Lung (tissue), 17 donors: ENCODE measurements at places on chromosomes 7 and 10. TPM values are rescaled to one million over a fixed set of nuclear protein-coding genes. Genes with fewer than 3 reads are reported as not detected.

STEAP2 gene
- 14.6 TPM for total RNA-seq

PFKFB3 gene
- 40.0 TPM for total RNA-seq

SMIM30 gene
- 35.8 TPM for total RNA-seq

PITRM1 gene
- 74.7 TPM for total RNA-seq

COL17A1 gene
- total RNA-seq = 0.92 TPM

- no peaks in the 10 kb centered on the region for H3K27me3 ChIP-seq
- H3K36me3 ChIP-seq = no peaks in the 10 kb centered on the region
- no peak overlapping the region for H3K27ac ChIP-seq
- no peak overlapping the region for H3K4me3 ChIP-seq
- no peak for DNase-seq
These were observed 145.6 kb downstream of the GLCCI1 start for GRCh38 chr7:8114175-8114574.

DNA sequence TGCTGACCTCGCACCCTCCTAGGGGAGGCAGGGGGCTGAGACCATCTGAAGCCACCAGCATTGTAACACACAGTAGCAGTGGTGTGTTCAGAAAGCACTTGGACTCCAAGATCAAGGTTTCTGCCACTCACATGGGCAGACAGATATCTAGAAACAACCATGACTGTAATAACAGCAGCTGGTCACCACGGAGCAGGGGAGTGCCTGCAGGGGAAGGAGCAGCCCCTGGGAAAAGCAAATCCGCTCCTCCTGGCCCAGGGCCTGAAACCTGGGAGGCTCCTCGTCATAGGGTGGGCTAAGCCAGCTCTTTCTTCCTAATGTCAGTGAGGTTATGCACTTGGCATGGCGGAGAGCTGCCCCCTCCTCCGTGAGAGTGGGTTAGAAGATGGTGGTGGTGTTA, 118.4 kb upstream of the INSYN2A start:
- no peak overlapping the region for H3K4me3 ChIP-seq
- H3K36me3 ChIP-seq = no peaks in the 10 kb centered on the region
- no peaks in the 10 kb centered on the region for H3K27me3 ChIP-seq
- H3K4me1 ChIP-seq = peaks cover 12% of the 10 kb centered on the region
- no peak for DNase-seq

GRCh38 chr10:18140149-18140956, at the start of gene CACNB2:
CACNB2 (plus strand) TSS chr10:18140424.
- H3K27ac ChIP-seq = peak within 1 kb of the TSS; percentile 55
- H3K36me3 ChIP-seq = no peaks in the 10 kb centered on the region

GRCh38 chr7:41928781-41929180, 225.9 kb upstream of the INHBA start:
- no peak overlapping the region for H3K4me3 ChIP-seq
- no peak overlapping the region for H3K27ac ChIP-seq
- H3K27me3 ChIP-seq = no peaks in the 10 kb centered on the region
- H3K36me3 ChIP-seq = no peaks in the 10 kb centered on the region
